ENCODE measurements at places on chromosomes 2 and 18. TPM values are rescaled to one million over a fixed set of nuclear protein-coding genes. Genes with fewer than 3 reads are reported as not detected.
A peak's percentile ranks its signal among the peaks of the same experiment; 100 is the strongest.

The KCNIP3 gene
- total RNA-seq, result 2.4 TPM

The ACTG2 gene
- total RNA-seq, result 82.9 TPM

- H3K27ac ChIP-seq, result peak overlapping the region; percentile 97
- peaks cover 20% of the 10 kb centered on the region for H3K4me1 ChIP-seq
These were observed 583 bp downstream of the HIBCH start for GRCh38 chr2:190318931-190319554.

DNA sequence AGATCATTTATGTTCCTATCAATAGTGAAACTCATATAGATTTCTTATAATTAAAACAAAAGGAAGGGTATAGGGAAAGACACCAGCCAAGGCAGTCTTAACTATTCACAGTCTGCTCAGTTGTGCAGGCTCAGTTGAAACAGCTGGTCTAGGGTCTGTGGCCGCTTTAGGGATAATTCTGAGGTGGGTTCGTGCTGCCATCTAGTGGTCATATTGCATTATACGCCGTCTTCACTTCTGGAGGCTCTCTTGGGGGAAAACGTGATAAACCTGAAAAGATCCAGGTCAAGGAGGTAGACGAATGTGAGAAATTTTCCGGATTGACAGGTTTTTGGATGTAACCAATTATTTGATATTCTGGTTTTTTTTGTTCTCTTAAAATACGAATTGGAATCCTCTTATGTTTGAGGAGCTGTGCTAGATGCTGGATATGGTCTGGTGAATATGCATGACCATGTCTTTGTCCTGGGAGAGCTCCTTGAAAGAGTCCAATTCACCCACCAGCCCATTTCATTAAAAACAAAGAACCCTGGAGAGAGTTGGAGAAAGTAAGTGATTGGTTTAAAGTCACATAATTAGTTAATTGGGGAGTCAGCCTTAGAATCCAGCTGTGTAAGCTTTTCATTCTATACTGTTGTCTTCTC, 492.4 kb downstream of the PLCL1 start:
- no peaks in the 10 kb centered on the region for H3K27me3 ChIP-seq
- H3K4me1 ChIP-seq, result no peaks in the 10 kb centered on the region
- H3K27ac ChIP-seq, result no peak overlapping the region
- peak; percentile 82 for DNase-seq

DNA sequence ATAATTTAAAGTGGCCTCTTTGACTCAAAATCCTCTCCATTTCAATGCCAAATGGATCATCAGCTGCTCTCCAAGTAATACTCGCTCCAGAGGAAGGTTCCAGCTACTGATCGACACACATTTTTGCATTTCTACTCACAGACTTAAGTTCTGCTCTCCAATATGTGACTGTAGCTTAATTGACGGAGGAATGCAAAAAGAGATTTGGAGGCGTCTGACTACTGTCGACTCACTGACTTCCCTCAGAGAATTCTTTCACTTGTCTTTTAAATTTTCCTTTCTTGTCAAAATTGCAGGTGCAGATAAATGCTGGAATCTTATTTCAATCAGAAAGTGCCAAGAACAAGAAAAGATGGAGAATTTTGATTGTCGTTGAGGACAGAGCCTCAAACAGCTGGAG, 84.1 kb upstream of the PAPOLG start:
- no peaks in the 10 kb centered on the region for H3K36me3 ChIP-seq
- no peaks in the 10 kb centered on the region for H3K4me1 ChIP-seq
- no peak overlapping the region for H3K4me3 ChIP-seq
- no peaks in the 10 kb centered on the region for H3K27me3 ChIP-seq
- no peak for DNase-seq

DNA sequence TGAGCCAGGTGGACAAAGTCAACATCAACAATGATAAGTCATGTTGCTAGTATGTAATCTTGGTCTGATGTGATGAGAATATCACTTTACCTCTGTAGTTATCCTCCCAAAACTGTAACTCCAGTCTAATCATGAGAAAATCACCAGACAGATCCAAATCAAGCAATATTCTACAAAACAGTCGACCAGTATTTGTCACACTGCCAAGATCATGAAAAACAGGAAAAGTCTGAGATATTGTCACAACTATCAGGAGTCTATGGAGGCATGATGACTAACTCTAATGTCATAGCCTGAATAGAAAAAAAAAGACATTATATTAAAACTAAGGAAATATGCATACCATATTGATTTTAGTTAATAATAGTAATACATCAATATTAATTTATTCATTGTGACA, 1883.3 kb upstream of the CELF4 start:
- peaks cover 3% of the 10 kb centered on the region for H3K4me1 ChIP-seq
- no peak overlapping the region for H3K4me3 ChIP-seq
- no peak for DNase-seq
- H3K27me3 ChIP-seq, result no peaks in the 10 kb centered on the region
- no peaks in the 10 kb centered on the region for H3K36me3 ChIP-seq
- H3K27ac ChIP-seq, result no peak overlapping the region
